ENCODE measurements at places on chromosomes 13 and 19.

GRCh38 chr19:53659292-53659691 lies 27.5 kb downstream of the DPRX start:
- DNase-seq = no peak

- DNase-seq = no peak
Observed at GRCh38 chr19:13942023-13942684, 3.9 kb upstream of the PODNL1 start.

- DNase-seq = no peak
Observed at GRCh38 chr19:46474211-46474610, 2.8 kb upstream of the PNMA8A start.

- no peak for DNase-seq
Observed at GRCh38 chr19:16620018-16620417, 8.0 kb downstream of the MED26 start.

DNA sequence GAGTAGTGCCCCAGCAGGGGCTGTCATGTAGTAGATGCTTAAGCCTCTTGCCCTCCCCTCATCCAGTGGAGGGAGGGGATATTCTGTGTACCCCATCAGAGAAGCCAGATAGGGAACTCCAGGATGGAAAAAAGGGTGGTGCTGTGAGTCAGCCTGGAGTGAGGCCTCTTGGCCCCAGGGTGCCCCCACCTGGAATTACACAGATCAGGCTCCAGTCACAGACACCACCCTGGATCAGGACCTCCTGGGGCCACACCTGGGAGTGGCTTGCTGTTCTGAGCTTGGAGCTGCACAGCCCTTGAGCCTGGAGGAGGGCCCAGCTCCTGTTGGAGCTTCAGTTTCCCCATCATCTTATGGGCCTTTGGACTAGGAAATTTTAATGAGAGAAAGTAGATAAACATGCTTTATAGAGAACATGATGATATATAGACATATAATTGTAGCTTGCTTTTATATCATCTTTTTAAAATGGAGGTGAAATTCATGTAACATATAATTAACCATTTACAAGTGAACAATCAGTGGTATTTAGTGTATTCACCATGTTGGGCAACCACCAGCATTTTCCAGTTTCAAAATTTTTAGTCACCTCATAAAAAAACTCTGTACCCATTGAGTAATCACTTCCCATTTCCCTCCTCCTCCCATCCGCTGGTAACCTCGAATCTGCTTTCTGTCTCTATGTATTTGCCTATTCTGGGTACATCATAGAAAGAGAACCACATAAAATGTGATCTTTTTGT lies 24.6 kb downstream of the CYP4F22 start:
- no peak for DNase-seq

DNA sequence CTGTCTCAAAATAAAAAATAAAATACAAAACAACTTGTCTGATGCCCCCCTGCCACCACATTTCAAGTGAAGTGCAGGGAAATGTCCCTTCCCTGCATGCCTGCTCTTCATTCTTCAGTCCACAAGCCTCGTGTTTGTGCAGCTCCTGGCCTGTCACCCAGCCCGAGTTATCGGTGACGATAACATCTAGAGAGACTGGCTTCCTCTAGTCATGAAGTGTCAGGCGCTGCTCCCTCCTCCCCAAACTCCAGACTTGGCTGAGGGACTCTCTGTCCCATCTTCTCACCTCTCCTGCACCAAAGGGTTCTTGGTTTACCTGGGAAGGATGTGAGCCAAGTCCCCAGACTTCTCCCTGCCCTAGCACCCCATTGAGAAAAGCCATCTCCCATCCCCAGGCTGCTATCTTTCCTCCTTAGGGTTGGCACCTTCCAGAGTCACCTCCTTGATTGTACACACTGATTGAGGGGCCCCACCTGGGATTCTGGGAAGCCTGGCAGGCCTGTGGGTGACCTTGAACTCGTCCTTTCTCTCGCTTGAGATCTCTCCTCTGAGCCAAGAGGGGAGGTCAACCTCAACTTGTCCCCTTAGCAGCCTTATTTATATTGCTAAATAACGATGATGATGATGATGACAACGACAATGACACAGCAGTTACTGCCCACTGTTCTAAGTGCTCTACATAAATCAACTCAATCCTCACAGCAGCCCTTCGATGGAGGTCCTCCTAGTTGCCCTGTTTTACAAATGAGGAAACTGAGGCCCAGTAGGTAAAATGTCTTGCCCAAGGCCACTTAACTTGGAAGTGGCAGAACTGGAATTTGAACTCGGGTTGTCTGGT lies 13.1 kb upstream of the PLAUR start:
- DNase-seq = no peak

- no peak for DNase-seq
Observed at GRCh38 chr13:46145950-46146349, 36.0 kb downstream of the LCP1 start.

GRCh38 chr19:19223636-19224035 lies 11.9 kb downstream of the NCAN start:
- DNase-seq = no peak

- no peak for DNase-seq
Observed at GRCh38 chr19:32676895-32677359, 1.3 kb downstream of the RGS9BP start.
